LoVo (cell line): ENCODE measurements at places on chromosomes 3 and 15.

GRCh38 chr15:97143592-97144376 is 813.3 kb downstream of the NR2F2 start:
- DNase-seq = no peak

DNA sequence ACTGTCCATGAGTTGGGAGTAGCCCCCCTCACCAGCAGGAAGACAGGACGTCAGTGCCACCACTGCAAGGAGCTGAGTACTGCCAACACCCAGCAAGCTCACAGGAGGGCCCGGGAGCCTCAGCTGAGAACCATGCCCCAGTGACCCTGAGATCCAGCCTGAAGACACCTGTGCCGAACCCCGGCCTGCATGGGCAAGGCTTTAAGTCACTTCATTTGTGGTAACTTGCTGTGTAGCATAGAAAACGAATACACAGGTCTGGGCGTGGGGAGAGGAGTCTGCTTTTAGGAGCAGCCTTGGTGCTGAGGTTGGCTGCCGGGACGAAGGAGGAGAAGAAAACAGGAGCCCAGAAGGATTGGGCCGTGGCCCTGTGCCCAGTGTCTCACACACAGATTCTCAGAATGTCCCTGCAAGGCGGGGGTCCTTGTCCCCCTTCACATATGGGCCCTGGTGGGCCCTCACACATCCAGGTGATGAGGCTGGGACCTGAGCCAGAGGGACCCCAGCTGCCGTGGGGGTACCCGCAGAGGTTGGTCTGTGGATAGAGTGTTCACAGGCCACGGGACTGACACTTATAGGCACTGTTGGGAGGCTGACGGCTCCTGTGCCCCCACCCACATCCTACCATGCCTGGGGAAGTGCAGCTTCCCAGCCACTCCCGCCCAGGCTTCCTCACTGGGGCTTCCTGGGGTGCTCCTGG is 85.3 kb downstream of the PLXNA1 start:
- no peak for DNase-seq

DNA sequence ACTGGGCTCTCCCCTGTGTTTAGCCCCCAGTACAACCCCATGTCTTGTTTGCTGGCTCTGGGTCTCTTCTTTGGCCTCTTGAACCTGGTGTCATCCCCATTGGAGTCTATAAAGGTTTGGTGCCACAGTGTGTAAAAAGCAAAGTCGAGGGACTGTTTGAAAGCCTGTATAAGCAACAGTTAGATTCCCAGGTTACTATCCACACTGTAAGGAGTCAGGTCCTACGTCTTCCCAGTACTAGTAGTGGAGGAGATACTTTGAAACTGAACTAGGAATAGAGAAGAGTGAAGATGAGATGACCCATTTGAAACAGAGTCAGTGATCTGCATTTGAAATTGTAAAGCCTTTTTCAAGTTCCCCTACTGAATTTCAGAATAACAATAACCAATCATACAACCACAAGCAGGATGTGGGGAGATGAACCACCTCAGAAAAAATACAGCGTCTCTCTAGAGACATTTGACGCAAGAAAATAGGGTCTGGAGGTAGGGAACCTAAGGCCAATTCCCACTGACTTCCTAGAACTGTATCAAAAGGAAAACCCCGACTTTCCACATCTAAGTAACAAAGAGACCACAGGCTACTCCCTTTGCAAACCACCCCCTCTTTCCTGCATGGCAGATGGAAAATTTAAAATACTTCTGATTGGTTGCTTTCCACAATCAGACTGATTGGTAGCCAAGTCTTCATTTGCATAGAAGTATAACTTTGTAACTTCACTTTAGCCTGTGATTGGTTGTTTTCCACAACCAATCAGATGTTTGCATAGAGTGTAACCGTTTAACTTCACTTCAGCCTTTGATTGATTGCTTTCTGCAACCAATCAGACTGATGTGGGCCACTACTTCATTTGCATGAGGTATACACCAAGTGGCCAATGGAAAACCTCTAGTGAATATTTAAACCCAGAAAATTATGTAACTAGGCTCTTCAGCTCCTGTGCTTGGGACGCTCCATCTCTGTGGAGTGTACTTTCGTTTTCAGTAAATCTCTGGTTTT is 49.9 kb upstream of the NEDD4 start:
- DNase-seq = no peak

DNA sequence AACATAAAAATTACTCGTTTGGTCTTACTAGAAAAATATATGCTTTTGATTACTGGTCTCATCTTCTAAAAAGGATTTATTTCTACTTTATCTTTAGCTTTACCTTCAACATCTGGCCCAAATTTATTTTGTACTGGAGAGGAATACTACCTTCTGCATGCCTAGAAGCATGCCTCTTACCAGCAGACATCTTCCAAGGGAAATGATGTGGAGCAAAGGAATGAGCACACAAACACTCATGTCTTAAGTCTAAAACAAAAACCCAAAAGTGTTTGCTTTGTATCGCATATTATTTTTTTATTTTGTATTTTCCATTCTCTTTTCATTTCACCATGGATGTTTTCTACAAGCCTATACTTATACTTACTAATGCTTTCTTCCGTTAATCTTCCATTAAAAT is 304.6 kb upstream of the KCNMB2 start:
- DNase-seq = no peak

- DNase-seq = no peak
These were observed 10.5 kb downstream of the ELP6 start for GRCh38 chr3:47503033-47503432.

- DNase-seq = no peak
These were observed 509.3 kb upstream of the CFAP20DC start for GRCh38 chr3:59558906-59559720.

DNA sequence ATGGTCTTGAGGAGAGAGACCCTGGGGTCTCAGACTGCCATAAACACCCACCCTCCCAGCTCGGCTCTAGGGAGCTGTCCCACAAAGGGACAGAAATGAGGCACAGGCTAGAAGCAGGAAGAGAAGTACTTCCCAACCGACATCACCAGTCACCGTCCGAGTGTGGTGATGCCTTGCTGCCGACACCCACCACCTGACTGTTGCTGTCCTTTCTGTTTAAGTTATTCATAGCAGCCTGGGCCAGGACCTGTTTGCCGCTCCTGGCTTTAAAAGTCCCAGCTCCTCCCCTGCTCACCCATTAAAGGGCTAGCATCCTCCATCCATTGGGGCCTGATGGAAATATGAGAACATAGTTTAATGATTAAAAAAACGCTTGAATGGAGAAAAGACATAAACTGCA is 13.2 kb upstream of the SPG11 start:
- no peak for DNase-seq

GRCh38 chr15:67779549-67780111 is 45.7 kb upstream of the SKOR1 start:
- no peak for DNase-seq

GRCh38 chr15:29065571-29065970 is 179.8 kb downstream of the APBA2 start:
- DNase-seq = no peak

- DNase-seq = no peak
These were observed 313.4 kb upstream of the RASGRP1 start for GRCh38 chr15:38878026-38878425.

- DNase-seq = no peak
These were observed 15.7 kb downstream of the C3orf18 start for GRCh38 chr3:50551681-50552435.

- no peak for DNase-seq
These were observed 22.1 kb upstream of the TMEM115 start for GRCh38 chr3:50381383-50381782.

DNA sequence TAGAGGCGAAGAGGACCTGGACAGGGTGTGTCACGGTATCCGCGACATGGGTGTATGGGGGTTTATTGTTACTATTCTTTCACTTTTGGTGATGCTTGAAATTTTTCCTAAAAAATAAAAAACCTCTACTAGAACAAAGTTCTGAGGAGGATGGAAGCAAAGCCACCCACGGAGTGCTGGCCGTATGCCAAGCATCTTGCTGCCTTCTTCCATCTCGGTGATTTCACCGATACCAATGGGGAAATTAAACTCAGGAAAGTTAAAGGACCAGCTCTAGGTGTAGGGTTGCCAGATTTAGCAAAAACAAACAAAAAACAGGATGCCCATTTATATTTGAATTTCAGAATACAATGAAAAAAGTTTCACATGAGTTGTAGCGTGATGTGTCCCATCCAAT is 33.9 kb downstream of the SMAD6 start:
- no peak for DNase-seq

GRCh38 chr3:179560791-179561190 is 1.9 kb upstream of the ACTL6A start:
- DNase-seq = no peak

DNA sequence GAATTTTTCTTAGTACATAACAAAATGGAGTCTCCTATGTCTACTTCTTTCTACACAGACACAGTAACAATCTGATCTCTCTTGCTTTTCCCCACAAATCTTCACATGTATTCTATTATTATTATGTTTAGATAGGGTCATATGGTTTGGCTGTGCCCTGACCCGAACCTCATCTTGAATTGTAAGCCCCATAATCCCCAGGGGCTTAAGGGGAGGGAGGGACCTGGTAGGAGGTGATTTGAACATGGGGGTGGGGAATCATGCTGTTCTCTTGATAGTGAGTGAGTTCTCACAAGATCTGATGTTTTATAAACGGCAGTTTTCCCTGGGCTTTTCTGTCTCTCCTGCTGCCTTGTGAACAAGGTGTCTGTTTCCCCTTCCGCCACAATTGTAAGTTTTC is 86.7 kb upstream of the SELENOK start:
- no peak for DNase-seq

GRCh38 chr3:55654123-55654760 is 167.1 kb upstream of the WNT5A start:
- DNase-seq = no peak

GRCh38 chr15:100461049-100461448 is 67.7 kb downstream of the CERS3 start:
- DNase-seq = no peak

DNA sequence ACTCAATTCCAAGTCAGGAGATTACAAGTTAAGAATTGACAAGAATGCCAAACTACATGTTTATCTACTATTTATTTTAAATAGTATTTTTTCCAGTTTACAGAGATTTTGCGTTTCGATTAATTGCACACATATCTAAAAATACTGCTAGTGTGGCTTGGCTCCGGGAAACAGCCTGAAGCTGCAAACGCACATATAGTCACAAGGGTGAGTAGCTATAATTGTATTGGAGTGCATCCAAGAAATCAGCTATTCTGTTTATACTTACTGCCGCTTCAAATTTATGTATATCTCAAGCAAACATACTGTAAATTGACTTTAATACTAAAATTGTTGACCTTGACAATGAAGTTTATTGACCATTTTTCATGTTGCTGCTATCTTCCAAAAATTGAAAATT is 77.0 kb upstream of the PLSCR5 start:
- DNase-seq = no peak

DNA sequence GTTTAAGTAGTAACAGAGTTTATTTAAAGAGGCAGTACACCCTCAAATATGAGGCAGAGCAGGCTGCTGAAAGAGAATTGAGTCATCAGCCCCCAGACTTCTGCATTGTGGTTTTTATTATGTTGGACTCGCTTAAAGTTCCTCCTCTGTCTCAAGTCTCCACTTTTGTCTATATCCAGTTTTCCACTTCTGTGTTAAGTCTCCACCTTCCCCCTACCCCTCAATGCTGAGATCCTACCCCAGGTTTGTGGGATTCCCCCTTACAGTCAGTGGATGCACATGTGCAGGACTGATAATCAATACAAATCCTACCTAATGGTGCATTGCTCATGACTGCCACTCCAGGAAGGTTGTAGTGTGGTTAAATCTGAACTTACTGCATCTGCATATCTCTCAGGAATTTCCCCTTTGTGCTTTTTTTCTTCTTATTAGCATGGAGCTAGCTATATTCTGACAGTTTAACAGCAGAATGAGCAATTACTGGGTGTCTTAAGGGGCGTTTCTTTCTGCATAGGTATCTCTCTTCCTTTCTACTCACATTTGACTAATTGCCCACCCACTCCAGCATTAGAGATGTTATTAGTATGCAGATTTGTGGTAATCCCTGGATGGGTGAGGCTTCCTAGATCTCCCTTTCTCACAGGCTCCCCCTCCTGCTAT is 11.9 kb upstream of the CD200R1L start:
- DNase-seq = no peak

- no peak for DNase-seq
These were observed 49.5 kb downstream of the SNRK start for GRCh38 chr3:43335799-43336198.

GRCh38 chr3:108914774-108915641 is 38.7 kb downstream of the GUCA1C start:
- peak; percentile 55 for DNase-seq

GRCh38 chr3:139267300-139268246 is 76.2 kb upstream of the MRPS22 start:
- no peak for DNase-seq

- no peak for DNase-seq
These were observed 9.0 kb downstream of the SPATA12 start for GRCh38 chr3:57069503-57069902.

GRCh38 chr3:153163393-153163724 is 1.3 kb downstream of the RAP2B start:
- no peak for DNase-seq

DNA sequence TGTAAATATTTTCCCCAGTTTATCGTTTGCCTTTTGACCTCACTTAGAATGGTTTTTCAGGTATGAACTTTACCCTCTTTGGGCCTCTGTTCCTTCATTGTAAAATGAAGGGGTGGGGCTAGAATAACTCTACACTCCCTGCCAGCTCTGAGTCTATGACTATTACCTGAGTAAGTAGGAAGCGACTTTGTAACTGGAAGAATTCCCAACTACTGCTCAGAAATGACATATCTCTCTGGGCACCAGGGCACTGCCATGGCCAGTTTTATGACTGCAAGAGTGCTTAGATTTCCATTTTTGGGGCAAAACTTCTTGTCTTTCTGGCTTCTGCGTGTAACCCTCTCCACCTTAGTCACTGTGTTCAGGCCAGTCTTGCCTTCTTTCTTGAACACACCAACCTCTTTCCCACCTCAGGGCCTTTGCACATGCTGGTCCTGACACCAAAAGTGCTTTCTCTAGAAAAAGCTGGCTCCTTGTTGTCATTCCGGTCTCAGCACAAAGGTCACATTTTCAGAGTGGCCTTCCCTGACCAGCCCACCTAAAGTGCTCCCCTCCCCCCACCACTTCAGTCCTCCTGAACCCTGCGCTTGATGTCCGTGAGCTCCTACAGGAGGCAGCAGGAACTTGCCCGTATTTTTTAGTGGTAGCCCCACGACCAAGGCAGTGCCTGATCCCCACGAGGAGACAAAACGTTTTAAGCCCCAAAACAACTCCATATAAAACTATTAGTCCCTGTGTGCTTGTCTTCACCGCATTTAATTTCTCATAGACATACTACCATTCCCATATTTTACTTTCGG is 25.6 kb downstream of the CDCP1 start:
- DNase-seq = peak; percentile 86

- DNase-seq = no peak
These were observed 8.9 kb upstream of the FURIN start for GRCh38 chr15:90859234-90860131.
